Lower lobe of right lung (tissue), 2 donors: ENCODE measurements at places on chromosomes 7 and 10. TPM values are rescaled to one million over a fixed set of nuclear protein-coding genes. Genes with fewer than 3 reads are reported as not detected.
A peak's percentile ranks its signal among the peaks of the same experiment; 100 is the strongest.

BCAP29 gene
- total RNA-seq: 81.3 TPM

ADAMTS14 gene
- 0.53 TPM for total RNA-seq

SORCS3 gene
- not detected for total RNA-seq

SLC18A3 gene
- total RNA-seq: not detected

DNA sequence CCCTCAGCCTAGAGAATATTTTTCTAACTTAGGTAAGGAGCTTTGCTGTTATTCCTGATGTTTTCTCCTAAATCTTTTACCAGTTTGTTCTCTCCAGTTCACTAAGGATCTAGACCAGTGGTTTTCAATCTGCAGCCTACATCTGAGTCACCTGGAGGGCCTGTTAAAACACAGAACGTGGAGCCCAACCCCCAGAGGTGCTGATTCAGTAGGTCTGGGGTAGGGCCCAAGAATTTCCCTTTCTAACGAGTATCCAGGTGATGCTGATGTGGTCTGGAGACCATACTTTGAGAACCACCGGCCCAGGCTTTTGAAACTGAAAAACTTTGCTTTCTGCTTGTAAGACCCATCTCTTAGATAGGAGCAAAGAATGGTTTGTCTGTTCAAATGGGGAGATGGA, 51.2 kb upstream of the KMT2E start:
- no peak for DNase-seq

DNA sequence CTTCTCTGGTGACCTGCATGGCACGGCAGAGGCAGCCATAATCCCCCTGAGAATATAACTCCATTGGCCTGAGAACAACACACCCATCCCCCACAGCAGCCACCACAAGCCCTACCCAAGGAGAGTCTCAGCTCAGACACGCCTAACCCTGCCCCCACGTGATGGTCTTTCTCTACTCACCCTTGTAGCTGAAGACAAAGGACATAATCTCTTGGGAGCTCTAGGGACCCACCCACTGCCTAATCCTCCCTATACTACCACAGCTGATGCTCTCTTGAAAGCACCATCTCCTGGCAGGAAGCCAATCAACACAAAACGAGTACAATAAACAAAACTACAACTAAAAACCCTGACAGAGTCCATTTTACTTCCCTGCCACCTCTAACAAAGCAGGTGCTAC, 30.7 kb upstream of the HPSE2 start:
- no peak for DNase-seq

DNA sequence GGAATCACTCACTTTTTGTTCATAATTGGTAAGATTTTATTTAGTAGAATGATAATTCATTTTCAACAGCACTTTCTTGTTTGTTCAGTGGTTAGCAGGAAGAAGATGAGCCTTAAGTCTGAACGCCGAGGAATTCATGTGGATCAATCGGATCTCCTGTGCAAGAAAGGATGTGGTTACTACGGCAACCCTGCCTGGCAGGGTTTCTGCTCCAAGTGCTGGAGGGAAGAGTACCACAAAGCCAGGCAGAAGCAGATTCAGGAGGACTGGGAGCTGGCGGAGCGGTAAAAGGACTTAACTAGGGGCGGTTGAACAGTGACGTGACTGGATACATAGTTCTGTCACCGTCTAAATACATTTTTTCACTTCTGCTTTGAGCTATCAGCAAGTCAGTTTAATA, 31.3 kb downstream of the RABGEF1 start:
- DNase-seq: no peak

GRCh38 chr10:72364239-72364777, 9.6 kb upstream of the DNAJB12 start:
- DNase-seq: peak; percentile 88

DNA sequence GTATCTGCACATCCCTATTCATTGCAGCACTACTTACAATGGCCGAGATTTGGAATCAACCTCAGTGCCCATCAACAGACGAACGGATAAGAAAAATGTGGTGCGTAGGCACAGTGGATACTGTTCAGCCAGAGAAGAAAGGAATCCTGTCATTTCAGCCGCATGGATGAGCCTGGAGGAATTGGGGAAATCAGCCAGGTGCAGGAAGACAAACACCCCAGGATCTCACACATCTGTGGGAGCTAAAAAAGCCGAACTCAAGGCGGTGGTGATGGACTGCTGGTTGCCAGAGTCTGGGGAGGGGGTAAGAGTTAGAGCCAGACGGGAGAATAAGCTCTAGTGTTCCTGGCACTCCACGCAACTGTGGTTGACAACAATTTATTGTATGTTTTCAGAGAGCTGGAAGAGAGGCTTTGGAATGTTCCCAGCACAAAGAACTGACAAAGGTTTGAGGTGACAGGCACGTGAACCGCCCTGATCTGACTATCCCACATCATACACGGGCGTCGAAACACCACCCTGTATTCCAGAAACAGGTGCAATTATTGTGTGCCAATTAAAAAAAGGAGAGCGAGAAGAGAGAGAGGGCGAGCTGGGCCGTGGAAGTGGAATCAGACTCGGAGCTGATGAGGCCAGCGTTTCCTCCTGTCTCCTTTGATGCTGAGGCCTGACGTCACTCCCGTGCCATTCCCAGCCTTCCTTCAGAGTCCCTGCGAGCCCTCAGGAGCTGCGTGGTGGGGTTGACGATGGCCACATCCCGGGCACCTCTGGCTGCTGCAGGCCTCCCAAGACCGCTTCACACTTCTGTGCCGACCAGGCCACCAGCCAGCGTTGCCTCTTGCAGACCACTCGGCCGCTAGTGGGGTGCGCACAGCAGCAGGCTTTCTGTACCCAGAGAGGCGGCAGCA, 189.5 kb downstream of the DNAJB6 start:
- no peak for DNase-seq

DNA sequence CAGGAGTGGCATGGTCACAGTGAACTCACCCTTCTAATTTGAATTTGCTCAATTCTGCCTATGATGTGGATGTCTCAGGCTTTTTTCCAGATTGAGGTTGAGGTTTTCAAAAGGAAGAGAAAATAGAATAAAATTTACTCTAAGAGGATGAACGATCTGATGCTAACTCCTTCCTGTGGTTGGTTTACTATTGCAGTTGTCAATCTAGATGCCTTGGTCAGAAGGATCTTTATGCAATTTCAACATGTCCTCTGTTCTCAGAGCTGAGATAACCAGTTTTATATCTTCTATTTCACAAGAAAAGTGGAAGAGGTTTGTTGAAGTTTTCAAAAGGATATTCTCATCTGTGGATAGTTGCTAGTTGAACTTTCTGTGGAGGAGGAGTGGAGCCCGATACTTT, 150.7 kb upstream of the WDR11 start:
- DNase-seq: no peak

GRCh38 chr10:62081341-62082270, 180.1 kb downstream of the ARID5B start:
- DNase-seq: no peak

GRCh38 chr7:23655433-23655832, 24.6 kb upstream of the FAM221A start:
- DNase-seq: no peak
